ENCODE measurements at places on chromosomes 11 and 22.

GRCh38 chr22:19178065-19178656 lies 375 bp downstream of the SLC25A1 start:
- H3K4me1 ChIP-seq = peaks cover 30% of the 10 kb centered on the region
- H3K27me3 ChIP-seq = no peaks in the 10 kb centered on the region
- H3K4me3 ChIP-seq = no peak overlapping the region
- no peaks in the 10 kb centered on the region for H3K36me3 ChIP-seq
- DNase-seq = peak; percentile 72

DNA sequence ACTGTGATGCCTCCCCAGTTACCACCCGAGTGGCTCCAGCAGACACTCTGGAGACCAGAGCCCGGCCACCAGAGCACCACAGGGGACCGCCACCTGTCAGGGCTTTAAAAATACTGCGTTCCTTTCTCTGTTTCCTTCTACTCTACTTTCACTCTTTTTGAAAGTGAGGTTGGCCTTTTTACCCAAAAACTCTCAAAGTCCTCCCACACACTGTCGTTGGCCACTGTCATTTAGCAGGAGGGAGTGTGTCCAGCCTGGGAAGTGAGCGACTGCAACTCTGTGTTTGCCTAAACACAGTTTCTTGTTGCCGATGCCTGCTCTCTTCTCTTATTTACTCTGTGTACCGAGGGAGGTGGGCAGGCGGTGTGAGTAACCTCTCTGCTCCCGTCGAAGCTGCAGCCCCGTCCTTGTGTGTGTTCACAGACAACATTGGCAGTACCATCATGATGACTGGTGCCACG lies 90.8 kb upstream of the CLDN5 start:
- no peaks in the 10 kb centered on the region for H3K27me3 ChIP-seq
- H3K36me3 ChIP-seq = no peaks in the 10 kb centered on the region
- H3K27ac ChIP-seq = no peak overlapping the region
- no peak overlapping the region for H3K4me3 ChIP-seq
- H3K4me1 ChIP-seq = peaks cover 9% of the 10 kb centered on the region

- no peak overlapping the region for H3K27ac ChIP-seq
- peaks cover 37% of the 10 kb centered on the region for H3K36me3 ChIP-seq
- DNase-seq = no peak
- no peak overlapping the region for H3K4me3 ChIP-seq
- H3K27me3 ChIP-seq = no peaks in the 10 kb centered on the region
These were observed 2.7 kb downstream of the SRRD start for GRCh38 chr22:26486394-26486793.

GRCh38 chr22:29187831-29188230 lies 17.9 kb upstream of the EMID1 start:
- no peak for DNase-seq
- no peak overlapping the region for H3K27ac ChIP-seq
- H3K36me3 ChIP-seq = no peaks in the 10 kb centered on the region
- H3K4me3 ChIP-seq = no peak overlapping the region
- no peaks in the 10 kb centered on the region for H3K27me3 ChIP-seq

- H3K4me3 ChIP-seq = no peak overlapping the region
- H3K27ac ChIP-seq = no peak overlapping the region
- DNase-seq = no peak
- H3K4me1 ChIP-seq = peaks cover 21% of the 10 kb centered on the region
- H3K36me3 ChIP-seq = peaks cover 4% of the 10 kb centered on the region
These were observed 32.8 kb upstream of the CTTN start for GRCh38 chr11:70365544-70365927.

DNA sequence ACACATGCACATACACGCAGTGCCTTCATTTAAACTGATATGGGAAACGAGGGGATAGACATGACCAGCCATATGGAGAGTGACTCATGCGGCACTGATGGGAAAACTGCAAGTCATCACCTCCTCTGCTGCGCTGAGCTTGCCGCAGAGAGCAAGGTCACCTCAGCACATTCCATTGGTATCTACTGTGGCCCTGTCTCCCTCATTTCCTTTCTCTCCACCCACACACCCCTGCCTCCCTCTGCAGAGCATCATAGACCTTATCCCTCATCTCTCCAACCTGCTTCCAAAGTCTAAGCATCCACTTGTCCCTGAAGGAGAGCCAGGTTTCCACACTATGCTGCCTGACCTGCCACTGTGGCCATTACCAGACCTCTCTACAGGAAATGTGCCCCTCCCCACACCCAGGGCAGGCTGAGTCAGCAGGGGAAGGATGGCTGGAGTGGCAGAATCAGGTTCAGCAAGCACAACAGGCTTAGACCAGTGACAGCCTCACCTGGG lies 116.9 kb upstream of the SNX19 start:
- no peak for DNase-seq
- H3K4me3 ChIP-seq = no peak overlapping the region
- H3K36me3 ChIP-seq = no peaks in the 10 kb centered on the region
- H3K27ac ChIP-seq = no peak overlapping the region
- H3K27me3 ChIP-seq = no peaks in the 10 kb centered on the region

DNA sequence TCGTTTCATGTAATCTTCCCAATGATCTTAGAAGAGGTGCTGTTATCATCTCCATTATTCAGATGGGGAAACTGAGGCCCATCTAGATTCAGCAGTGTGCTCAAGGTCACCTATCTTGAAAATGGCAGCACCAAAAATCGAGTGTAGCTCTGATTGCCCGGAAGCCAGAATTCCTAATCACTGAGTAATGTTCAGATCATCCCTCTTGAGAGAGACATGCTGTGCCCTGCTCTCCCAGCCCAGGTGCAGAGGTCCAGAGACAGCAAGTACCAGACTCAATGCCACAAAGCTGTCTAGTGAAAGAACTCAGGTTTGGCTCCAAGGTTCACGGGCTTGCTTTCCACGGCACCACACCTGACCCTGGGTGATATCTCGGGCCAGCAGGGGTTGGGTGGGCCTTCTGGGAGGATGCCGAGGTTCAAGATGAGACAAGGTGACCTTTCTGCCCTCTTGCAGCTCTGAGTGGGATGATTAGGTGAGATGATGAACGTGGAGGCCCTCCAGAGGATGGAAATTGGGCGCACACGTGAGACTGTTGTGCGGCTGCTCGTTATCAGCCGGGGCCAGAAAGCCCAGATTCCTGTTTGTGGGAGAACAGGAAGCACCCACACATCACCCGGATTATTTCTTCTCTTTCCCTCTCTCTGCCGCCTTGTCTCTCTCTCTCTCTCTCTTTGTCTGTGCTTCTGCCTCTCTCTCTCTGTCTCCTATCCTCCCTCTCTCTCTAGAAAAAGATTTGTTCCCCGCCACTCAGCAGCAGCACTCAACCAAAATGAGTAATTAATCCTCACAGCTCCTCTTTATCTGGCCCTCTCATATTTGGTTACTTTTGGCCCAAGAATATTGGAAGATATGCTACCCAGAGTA lies 19.0 kb upstream of the RASD2 start:
- H3K27ac ChIP-seq = no peak overlapping the region
- no peak overlapping the region for H3K4me3 ChIP-seq
- no peaks in the 10 kb centered on the region for H3K4me1 ChIP-seq
- H3K36me3 ChIP-seq = no peaks in the 10 kb centered on the region
- no peaks in the 10 kb centered on the region for H3K27me3 ChIP-seq
- DNase-seq = no peak

DNA sequence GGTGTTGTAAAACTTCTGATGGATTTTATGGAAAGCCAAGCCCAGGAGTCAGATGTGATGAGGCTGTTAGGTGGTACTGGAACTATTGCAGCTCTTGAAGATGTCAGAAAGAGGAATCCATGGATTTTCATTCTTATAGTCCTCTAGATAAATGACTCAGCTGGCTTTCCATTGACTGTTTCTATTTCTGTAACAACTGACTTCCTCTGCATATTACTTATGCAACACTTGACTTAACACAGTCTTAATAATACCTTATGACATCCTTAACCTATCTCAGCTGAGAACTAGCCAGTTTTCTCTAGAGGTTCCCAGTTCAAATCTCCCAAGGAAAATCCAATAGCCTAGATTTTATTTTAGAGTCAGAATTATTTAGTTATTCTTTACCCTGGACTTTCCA lies 263.8 kb downstream of the LUZP2 start:
- no peaks in the 10 kb centered on the region for H3K4me1 ChIP-seq
- no peaks in the 10 kb centered on the region for H3K36me3 ChIP-seq
- DNase-seq = no peak
- no peaks in the 10 kb centered on the region for H3K27me3 ChIP-seq

GRCh38 chr11:43934601-43935423 lies 7.6 kb upstream of the C11orf96 start:
- H3K36me3 ChIP-seq = no peaks in the 10 kb centered on the region
- no peaks in the 10 kb centered on the region for H3K4me1 ChIP-seq
- H3K27ac ChIP-seq = no peak overlapping the region
- no peak overlapping the region for H3K4me3 ChIP-seq

- no peaks in the 10 kb centered on the region for H3K27me3 ChIP-seq
- no peak for DNase-seq
- H3K27ac ChIP-seq = no peak overlapping the region
- peaks cover 78% of the 10 kb centered on the region for H3K36me3 ChIP-seq
- H3K4me1 ChIP-seq = no peaks in the 10 kb centered on the region
- H3K4me3 ChIP-seq = no peak overlapping the region
These were observed 112.3 kb upstream of the SORL1-AS1 start for GRCh38 chr11:121564948-121565684.

GRCh38 chr11:36469881-36470802 lies 39.9 kb downstream of the TRAF6 start:
- no peaks in the 10 kb centered on the region for H3K36me3 ChIP-seq
- no peak for DNase-seq
- H3K27ac ChIP-seq = no peak overlapping the region
- no peaks in the 10 kb centered on the region for H3K4me1 ChIP-seq
- no peak overlapping the region for H3K4me3 ChIP-seq
- H3K27me3 ChIP-seq = no peaks in the 10 kb centered on the region

DNA sequence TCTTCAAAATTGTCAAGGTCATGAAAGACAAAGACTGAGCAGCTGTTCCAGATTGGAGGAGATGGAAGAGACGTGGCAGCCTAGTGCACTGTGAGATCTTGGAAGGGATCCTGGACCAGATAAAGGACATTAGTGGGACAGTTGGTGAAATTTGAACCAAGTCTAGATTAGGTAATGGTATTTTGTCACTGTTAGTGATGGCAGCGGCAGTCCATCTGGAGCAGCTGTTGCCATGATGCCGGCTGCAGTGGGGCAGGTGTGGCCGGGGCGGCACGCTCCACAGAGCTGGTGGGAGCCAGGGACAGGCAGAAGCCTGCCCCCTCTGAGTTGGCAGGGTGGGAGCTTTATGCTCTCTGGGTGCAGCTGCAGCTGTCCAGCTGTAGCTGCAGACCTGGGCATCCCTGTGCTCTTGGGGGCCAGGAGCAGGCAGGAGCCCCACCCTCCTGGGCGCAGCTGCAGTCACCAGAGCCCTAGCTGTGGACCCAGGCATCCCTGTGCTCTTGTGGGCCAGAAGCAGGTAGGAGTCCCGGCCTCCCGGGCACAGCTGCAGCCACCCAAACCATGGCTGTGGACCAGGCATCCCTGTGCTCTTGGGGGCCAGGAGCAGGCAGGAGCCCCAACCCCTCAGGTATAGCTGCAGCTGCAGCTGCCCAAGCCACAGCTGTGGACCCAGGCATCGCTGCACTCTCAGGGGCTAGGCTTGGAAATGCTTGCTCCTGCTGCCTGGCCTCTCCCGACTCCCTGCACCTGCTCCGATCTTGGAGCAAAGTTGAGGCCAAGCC lies 20.7 kb downstream of the DIXDC1 start:
- H3K27ac ChIP-seq = no peak overlapping the region
- DNase-seq = no peak
- no peak overlapping the region for H3K4me3 ChIP-seq
- H3K27me3 ChIP-seq = no peaks in the 10 kb centered on the region
- no peaks in the 10 kb centered on the region for H3K4me1 ChIP-seq

DNA sequence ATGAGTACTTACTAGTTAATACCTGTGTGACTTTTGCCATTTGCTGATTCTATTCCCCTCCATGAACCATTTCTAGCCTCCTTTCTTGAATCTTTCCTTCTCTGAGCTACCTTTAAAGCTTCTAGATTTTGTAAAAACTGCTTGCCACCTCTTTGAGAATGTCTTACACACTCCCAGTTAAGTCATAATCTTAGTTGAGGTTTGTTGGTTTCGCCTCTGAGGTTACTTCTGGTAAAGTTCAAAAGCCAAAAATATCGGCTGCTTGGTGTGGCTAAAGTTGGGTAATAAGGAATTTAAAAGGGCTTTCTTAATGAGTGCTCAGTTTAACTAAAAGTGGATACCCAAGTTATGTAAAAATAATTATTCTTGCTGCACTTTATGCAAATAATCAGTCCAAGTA lies 10.4 kb upstream of the GLYAT start:
- H3K27ac ChIP-seq = no peak overlapping the region
- DNase-seq = no peak
- H3K4me1 ChIP-seq = no peaks in the 10 kb centered on the region
- H3K27me3 ChIP-seq = no peaks in the 10 kb centered on the region
- H3K36me3 ChIP-seq = no peaks in the 10 kb centered on the region
- H3K4me3 ChIP-seq = no peak overlapping the region

- H3K27me3 ChIP-seq = no peaks in the 10 kb centered on the region
- no peak overlapping the region for H3K4me3 ChIP-seq
- H3K27ac ChIP-seq = no peak overlapping the region
- H3K36me3 ChIP-seq = no peaks in the 10 kb centered on the region
These were observed 839 bp downstream of the LRRN4CL start for GRCh38 chr11:62688491-62688890.

GRCh38 chr22:45159652-45160462 lies 3.9 kb upstream of the NUP50 start:
- peaks cover 38% of the 10 kb centered on the region for H3K4me1 ChIP-seq
- no peaks in the 10 kb centered on the region for H3K27me3 ChIP-seq
- peaks cover 12% of the 10 kb centered on the region for H3K36me3 ChIP-seq
- H3K4me3 ChIP-seq = no peak overlapping the region

GRCh38 chr11:101348786-101349185 lies 219.2 kb upstream of the PGR start:
- H3K4me1 ChIP-seq = no peaks in the 10 kb centered on the region
- H3K36me3 ChIP-seq = no peaks in the 10 kb centered on the region
- no peak overlapping the region for H3K27ac ChIP-seq
- H3K27me3 ChIP-seq = no peaks in the 10 kb centered on the region
- DNase-seq = no peak

DNA sequence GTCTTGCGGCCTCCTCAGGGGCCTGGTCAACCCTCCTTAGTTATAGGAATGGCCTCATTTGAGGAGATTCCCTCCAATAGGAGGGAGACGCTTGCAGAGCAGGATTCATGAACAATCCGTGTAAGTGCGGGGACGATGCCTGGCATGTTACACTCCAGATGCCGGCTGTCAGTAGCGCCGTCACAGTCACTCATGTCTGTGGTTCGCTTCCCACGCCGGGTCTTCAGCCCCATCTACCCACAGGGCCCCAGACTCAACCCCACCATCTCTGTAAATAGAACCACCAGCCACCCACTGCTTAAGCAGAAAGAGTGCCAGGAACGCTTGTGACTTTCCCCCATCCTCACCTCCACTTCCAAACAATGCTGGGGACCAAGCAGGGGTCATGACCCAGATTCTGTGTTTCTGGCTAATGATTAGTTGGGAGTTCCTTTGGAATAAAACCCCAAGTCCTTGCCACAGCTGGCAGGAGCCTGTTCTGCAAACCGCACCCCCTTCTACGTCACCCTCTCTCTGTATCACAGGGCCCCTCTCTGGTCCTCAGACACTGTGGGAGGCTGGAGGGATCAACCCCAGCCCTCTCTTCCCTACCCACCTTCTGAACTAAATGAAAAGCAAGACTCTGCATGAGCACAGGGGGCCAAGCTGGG lies 38.8 kb upstream of the TOLLIP start:
- DNase-seq = no peak
- H3K36me3 ChIP-seq = no peaks in the 10 kb centered on the region
